ENCODE measurements at places on chromosomes 3 and 15.

DNA sequence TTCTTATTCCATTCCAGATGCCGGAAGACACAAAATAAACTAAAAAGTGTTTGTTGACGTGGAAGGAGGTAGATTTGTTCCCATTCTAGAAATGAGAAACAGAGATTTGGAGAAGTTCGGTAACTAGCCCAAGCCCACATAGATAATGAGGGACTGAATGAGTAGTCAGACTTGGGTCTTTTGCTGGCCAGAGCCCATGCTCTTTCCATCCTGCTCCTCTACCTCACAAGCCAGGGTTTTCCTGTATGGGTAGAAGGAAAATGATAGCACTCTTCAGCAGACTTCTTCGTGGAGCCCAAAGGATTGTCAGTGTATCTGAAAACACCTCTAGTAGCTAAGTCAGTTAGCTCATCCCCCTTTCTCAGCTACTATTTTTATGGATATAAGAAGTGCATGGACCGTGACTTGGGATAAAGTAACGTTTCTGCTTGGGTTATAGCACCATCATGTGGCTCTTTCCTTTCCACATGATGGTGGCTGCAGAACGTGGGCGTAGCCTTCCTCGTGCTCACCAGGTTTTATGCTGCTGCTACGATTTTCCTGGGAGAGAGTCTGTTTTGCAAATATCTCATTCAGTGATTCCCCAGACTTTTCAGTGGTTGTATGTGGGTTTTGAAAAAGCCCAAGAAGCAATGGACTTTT, 84.6 kb downstream of the DGKG start:
- peak; percentile 68 for DNase-seq

DNA sequence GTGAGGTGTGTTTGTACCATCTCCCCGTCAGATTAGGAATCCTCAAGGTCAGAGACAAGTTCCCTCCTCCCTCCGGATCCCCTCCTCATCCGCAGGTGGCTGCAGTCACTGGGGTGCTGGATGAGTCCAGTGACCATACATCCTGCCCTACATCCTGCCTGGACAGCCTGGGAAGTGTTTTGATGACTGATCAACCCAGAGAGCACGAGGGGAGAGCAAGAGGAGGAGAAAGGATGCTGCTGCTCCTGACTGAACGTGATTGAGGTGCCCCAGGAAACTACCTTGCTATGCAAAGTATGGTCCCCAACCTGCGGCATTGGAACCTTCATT, 65.1 kb downstream of the SLC12A8 start:
- no peak for DNase-seq

- peak; percentile 59 for DNase-seq
Observed at GRCh38 chr15:52228921-52229320, 37.7 kb upstream of the GNB5 start.

DNA sequence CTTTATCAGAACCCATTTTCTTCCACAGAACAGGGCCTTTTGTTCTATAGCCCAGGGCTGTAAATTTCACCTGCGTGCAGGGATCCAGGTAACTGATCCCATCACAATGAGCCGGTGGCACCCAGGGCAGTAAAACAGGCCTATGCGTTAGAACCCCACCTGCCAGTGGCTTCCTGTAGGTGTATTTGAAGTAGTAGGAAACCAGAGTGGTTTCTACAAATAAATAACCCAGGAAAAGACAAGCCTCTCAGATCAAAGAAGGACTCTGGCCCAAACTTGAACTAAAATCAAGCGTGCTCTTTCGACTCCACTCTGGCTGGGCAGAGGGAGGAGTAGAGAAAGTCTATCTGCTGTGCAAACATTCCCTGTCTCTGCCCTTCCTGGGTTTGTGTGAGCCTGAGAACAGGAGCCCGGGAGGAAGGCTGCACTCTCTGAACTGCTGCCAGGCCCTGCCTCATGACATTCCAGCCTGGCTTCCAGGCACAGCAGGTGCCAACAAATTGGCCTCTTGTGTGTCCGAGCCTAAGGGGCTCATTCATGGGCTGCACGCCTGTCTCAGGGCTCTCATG, 77.7 kb downstream of the CEMIP start:
- DNase-seq: peak; percentile 95

DNA sequence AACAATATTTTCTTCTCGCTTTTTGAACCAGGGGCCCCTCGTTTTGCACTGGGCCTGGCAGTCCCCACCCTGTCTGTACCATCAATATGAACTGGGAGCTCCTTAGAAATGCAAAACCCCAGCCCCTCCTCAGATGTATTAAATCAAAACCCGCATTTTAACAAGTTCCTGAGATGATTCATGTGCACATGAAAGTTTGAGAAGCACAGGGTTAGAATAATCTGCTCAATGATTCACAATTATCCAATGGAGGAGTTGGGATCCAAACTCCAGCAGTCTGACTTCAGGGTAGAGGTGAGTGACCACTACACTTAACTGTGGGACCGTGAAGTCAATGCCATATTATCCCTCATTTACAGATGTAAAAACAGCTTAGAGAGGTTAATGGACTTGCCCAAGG, 256.4 kb downstream of the IGSF11 start:
- no peak for DNase-seq

DNA sequence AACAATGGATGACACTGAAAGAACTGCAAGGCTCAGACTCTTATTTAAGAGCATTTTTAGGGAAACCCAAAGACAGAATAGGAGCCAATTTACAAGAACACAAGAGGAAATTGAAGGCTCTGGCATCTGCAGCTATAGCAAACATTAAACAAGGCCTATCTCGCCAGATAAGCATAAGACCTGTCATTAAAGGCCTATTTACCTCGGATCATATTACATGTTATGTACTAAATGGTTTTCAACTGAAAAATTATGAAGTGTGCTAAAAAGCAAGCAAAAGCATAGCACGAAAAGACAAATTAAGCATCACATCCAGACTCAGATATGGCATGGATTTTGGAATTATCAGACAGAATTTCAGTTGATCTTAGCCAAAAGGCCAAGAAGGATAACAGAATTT, 617.1 kb downstream of the SQOR start:
- no peak for DNase-seq

- no peak for DNase-seq
Observed at GRCh38 chr3:143977341-143978262, 6.0 kb downstream of the DIPK2A start.

DNA sequence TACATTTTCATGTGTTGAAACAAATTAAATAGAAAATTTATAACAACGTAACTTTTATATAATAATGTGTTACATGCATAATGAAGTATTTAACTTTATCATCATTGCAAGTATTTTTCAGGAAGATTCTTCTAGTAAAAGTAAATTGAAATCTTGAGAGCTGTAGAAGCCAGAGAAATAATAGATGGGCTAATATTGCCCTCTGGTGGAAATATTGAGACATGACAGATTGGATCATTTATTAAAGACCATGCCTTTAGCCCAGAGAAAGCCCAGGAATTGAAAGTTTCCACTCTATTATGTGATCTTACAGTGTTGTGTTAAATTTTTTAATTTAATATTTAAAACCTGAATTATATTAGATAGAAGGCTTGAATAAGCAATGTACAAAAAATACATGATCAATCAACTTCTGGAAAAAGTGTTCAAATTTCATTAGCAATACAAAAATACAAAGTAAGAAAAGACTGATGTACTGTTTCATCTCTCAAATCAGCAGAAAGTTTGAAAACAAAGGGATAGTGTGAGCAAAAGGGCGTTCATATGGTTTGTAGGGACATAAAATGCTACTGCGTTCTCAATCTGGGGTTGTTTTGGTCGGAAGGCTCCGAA, 52.7 kb upstream of the SPTSSB start:
- peak; percentile 47 for DNase-seq

DNA sequence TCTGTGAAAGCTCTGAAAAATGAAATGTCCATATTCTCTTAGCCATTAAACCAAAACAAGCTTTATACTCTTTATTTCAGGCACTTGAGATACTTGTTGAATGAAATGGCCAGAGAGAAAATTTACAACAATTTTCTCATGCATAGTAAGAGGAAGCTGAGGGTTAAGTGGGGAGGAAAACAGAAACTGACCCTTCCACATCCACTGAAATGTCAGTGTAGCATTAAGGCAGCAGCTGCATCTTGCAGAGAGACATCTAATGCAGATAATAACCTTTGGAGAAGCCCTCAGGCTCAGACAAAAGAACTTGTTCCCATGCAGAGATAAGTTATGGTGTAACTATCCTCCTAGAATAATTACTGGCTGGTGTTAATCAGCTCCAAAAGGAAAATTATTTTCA, 34.0 kb downstream of the ZDHHC23 start:
- no peak for DNase-seq

DNA sequence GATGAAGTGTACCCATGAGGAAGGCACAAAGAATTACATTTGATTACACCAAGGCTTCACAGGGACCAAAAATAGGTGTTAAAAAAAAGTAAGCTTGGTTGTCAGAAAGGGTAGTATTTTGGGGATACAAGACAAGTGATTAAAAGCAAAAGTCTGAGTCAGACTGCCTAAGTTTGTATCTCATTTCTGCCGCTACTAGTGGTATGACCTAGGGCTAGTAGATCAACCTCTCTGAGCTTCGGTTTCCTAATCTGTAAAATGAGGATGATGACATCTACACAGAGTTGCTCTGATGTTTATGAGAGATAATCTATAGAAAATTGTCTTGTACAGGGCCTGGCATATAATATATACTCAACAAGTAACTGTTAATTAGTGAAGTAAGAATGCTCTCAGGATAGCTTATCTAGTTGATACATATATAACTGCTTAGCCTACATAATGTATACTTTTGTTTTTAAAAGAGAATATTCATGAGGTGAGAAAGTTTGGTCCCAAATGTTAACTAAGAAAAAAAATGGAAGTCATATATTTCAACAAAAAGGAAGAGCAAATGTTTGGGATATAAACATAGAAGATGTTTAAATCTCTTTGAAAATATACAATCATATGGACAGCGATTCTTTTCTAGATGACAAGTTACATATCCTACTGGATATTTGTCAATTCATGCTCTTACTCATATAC, 163.0 kb upstream of the SLC2A2 start:
- no peak for DNase-seq

DNA sequence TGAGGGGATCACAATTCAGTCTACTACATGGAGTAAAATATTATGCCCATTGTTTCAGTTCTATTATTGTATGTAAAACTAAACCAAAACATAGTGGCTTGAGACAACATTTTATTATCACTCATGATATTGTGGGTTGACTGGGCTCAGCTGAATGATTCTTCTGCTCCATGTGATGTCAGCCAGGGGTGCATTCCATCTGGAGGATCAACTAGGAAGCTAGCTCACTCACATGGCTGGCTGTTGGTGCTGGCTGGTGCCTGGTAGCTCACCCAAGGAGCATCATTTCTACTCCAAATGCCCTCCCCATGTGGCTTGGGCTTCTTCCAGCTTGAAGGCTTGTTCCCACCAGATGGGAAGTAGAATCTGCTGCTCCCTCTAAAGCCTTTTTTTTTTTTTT, 51.8 kb upstream of the CLRN1 start:
- DNase-seq: no peak

GRCh38 chr15:82698711-82699345, 10.8 kb downstream of the AP3B2 start:
- DNase-seq: no peak

DNA sequence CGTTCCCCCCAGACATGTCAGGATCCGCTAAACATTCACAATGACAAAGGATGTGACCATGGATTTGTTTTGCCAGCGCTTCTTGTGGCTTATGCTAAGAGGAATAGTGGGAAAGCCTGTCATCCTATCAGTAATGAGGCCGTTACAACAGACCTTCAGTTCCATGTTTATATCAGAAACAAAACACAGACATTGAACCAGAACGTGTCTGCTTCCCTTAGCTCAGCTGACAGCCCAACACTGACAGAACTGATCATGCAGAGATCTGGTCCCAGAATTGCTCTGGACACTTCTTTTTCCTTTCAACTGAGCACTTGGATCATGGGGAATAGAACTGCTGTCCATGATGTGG, 58.3 kb upstream of the MYZAP start:
- DNase-seq: no peak

GRCh38 chr3:177251755-177252154, 54.5 kb upstream of the TBL1XR1 start:
- no peak for DNase-seq

All from SW480 (cell line).